Fibroblast of the aortic adventitia (primary cell): ENCODE measurements at places on chromosomes 16 and 17.

DNA sequence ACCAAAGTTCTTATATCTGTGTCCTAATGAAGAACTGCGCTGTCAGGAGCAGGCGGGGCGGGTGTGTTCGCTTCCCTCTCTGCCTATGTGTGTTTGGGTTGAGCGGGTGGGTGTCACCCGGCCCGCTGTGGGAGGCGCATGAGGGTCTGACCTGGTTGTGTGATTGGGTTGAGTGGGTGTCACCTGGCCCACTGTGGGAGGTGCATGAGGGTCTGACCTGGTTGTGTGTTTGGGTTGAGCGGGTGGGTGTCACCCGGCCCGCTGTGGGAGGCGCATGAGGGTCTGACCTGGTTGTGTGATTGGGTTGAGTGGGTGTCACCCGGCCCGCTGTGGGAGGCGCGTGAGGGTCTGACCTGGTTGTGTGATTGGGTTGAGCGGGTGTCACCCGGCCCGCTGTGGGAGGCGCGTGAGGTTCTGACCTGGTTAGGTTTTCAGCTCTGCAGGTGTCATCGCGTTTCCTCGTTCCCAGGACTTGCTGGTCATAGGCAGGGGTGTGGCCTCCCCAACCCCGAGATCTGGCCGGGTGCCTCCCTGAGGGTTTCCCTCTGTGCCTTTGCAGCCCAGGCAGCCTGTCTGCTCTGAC is 69.6 kb upstream of the ZNF750 start:
- no peak for DNase-seq

- DNase-seq: no peak
Observed at GRCh38 chr16:85995541-85996423, 96.8 kb downstream of the IRF8 start.

DNA sequence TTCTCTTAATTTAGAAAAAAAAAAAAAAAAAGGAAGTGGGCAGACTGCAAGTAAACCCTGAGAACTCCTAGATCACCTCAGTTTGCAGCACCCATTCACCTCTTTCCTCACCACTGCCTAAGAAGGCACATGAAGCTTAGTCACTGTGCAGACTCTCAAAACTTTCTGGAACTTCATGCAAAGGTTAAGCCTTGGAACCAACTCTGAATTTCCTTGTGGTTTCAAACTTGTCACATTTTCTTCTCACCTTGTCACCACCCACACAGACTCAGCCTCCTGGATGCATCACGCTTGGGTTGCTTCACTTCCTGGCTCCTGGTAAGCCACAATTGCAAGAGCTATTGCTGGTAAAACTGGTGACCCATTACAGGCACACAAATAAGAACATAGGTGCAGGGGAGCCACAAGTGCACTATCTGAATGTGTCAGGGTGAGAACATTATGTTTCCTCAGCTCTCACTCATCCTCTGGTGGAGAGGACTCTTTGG is 15.0 kb upstream of the CPD start:
- DNase-seq: peak; percentile 49

DNA sequence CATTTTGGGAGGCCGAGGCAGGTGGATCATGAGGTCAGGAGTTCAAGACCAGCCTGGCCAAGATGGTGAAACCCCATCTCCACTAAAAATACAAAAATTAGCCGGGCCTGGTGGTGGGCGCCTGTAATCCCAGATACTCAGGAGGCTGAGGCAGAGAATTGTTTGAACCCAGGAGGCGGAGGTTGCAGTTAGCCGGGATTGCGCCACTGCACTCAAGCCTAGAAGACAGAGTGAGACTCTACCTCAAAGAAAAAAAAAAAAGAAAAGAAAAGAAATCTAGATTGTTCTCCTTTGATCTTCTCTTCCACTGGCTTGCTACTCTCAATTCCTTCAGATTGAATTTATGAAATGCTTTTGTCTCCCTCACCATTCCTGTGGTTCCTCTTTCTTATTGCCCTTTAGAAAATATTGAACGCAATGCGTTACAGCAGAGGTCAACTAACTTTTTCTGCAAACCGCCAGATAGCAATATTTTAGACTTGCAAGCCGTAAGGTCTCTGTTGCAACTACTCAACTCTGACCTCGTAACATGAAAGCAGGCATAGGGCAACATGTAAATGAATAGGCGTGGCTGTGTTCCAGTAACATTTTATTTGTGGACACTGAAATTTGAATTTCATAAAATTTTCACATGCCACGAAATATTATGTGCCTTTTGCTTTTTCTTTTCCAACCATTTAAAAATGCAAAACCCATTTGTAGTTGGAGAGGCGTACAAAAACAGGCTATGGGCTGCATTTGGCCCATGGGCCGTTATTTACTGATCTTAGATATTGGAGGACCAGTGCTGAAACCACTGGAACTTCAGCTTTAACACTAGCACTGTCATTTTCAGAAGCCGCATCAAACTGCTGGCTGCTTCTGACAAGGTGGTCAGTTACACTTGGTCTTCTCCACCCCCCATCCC is 24.8 kb downstream of the PITPNC1 start:
- DNase-seq: no peak

- no peak for DNase-seq
Observed at GRCh38 chr16:14097182-14097959, 26.3 kb downstream of the MRTFB start.

DNA sequence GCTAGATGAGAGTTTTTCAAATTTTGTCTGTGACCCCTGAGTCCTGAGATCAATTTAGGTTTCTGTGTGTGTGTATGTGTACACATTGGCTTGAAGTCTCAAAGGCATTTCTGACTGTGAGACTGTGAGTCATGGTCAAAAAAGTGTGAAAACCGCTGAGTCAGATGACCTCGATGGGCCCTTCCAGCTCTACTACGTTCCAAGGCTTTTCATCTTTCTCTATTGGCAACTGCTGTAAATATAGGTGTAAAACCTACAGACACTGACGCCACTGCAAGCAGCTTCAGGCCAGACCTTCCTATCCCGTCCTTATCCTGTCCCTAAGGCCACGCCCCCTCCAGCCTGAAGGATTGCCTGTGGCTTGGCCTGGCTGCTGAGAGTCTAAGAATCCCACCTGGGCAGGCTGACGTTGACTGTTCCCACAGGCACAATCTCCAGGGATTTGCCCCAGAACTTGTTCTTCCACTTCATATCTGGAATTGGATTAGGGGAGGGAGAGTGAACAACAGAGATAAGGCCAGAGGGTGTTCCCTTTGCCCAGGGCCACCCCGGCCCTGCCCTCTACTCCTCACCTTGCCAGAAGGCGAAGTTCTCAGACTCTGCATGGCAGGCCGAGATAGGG is 11.3 kb downstream of the OSBPL7 start:
- DNase-seq: peak; percentile 85

- DNase-seq: peak; percentile 69
Observed at GRCh38 chr17:15265131-15265530, at the start of gene PMP22. PMP22 (minus strand) TSS chr17:15265326; CDS start chr17:15260727, 4,599 bp downstream.

DNA sequence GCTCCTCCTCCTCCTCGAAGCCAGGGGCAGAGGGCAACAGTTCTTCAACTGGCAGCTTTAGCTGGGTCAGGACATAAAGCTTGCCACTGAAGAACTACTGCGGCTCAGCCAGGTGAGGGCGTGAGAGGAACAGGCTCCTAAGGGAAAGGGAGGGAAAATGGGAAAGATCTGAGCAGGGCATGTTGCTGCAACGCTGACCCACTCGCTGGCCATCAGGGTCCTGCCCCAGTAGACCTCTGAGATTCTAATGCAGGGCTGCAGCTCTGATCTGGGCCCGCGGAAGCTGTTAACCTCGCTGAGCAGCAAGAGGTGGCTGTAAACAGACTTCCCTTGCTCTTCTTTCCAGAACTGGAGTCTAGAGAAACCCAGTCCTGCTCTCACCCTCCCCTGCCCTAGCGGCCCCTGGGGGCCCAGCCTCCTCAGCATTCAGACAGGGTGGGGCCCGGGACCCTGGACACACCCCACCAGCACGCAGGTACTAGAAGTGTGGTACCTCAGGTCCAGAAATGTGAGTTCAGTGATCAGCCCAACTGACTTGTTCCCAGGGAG is 3.8 kb upstream of the TLCD2 start:
- DNase-seq: peak; percentile 52

GRCh38 chr17:37826497-37827430 is 81.9 kb upstream of the HNF1B start:
- no peak for DNase-seq

GRCh38 chr17:61157246-61157886 is 242.3 kb upstream of the TBX2 start:
- peak; percentile 22 for DNase-seq

DNA sequence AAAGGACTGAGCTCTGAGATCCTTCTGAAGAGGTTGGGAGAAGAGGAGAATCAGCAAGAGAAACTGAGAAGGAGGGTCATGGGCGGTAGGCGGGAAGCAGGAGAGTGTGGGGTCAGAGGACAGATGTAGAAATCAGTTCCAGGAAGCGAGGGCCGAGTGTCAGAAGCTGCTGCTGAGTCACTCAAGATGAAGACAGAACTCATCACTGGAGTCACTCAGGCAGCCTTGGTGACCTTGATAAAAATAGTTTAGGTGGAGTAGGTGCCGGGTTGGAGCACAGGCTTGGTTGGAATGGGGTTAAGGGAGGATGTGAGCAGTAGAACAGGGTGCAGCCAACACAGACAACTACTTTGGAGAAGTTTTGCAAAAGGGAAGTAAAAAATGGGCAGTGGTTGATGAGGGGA is 6.1 kb upstream of the ITGAM start:
- no peak for DNase-seq

DNA sequence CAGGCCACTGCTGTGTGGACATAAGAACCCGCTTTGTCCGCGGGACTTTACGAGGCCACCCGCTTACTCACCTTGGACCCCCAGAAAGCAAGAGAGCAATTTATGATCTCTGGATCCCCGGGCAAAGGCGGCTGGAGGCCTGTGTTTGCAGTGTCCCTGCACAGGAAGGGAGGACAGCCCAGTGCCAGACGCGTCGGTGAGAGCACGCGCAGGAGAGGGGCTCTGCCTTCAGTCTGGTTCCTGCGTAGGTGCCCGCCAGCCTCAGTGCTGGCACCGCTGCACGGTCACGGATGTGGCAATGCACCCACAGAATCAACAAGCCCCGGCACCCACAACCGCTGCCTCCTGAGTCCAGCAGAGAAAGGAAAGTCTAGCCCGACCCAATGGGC is 248.4 kb downstream of the C16orf95 start:
- DNase-seq: no peak

DNA sequence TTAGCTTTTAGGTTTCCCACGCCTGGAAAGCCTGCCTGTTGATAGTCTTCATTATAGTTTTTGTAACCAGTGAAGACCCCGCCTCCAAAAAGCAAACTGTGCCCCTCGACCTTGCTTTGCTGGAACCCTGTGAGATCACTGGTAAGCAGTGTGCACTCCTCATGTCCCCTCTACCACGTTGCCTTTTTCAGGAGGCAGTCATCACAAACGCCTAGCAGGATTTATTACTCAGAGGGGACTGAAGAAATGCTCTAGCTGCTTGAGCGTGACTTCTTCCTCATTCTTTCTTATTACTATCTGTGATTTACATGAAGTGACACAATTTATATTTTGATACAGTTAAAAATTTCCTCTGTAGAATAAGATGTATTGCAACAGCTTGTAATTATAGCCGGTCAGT is 6.5 kb upstream of the KRTAP3-1 start:
- no peak for DNase-seq

DNA sequence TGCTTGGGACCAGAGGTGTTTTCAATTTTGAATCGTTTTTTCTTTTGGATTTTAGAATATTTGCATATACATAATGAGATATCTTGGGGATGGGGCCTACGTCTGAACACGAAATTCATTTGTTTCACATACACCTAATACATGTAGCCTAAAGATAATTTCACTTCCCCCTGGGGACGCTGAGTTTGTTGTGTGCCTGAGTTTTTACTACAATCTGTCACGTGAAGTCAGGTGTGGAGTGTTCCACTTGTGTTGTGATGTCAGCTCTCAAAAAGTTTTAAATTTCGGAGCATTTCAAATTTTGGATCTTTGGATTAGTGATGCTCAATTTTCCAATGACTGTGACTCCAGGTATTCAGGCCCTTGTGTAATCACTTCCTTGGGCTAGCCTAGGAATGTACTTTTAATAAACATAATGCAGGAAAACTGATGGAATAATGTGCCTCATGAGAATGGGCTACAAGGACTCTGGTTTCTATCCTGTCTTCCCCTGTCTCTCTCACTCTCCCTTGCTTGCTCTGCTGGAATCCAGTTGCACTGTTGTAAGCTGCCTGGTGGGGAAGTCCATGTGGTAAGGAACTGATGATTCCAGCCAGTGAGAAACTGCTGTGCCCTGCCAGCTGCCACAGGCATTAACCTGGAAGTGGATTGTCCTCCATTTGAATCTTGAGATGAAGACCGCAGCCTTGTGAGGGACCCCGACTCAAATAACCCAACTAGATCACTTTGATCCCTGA is 403.8 kb downstream of the SHISA9 start:
- DNase-seq: no peak

GRCh38 chr17:65064452-65065019 is 8.0 kb upstream of the GNA13 start:
- DNase-seq: peak; percentile 68

DNA sequence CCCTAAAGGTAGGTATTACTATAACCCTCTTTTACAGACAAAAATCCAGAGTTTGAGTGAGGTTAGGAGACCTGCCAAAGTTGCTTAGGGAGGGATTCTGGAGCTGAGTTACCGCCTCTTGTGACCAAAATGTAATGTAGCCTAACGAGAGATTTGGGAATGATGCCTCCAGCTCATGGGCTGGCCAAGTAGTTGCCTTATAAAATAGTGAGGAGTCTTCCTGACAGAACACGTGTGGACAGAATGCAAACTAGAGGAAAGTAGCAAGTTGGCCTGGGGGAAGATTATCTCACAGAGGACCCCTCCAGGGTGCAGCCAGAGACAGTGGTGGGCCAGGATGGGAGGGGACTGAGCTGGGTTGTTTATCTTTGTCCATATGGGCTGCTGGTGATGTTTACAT is 543.7 kb upstream of the CDH11 start:
- peak; percentile 30 for DNase-seq

GRCh38 chr17:56599088-56599487 is 5.6 kb downstream of the NOG start:
- DNase-seq: no peak

DNA sequence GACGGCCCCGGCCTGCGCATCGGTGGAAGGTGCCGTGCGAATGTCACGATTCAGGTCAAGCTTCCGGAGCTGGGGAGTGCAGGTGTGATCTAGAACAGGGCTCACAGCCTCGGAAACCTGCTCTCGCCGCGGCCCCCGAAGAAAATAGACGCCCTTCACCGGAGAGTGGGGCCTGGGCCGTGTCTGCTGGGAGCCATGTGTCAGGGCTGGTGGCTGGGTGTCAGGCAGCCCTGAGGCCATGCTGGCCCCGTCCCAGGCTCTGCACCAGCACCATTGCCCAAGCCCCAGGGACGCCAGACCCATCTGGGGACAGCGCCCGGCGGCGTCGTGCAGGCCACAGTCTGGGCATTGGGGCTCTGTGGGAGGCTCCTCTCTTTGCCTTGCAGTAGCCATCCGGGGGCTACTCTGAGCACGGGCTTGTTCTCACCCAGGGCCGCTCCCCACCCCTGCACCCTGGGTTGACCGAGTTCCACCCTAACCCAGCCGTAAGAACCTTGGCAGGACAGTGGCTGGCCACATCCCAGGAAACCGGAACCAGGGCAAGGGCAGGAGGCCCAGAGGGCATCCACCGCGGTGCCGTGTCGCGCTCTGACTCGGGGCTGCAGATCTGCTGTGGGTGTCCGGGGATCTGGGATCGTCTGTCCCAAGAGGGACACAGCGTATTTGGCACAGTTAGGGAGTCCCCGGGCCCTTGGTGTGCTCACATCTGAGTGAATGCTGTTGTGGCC is 5.3 kb upstream of the NUDT16L1 start:
- DNase-seq: no peak

- DNase-seq: no peak
Observed at GRCh38 chr17:17892009-17892408, 55.2 kb upstream of the SREBF1 start.
